BE2C (cell line): ENCODE measurements at places on chromosomes 2 and 18.

DNA sequence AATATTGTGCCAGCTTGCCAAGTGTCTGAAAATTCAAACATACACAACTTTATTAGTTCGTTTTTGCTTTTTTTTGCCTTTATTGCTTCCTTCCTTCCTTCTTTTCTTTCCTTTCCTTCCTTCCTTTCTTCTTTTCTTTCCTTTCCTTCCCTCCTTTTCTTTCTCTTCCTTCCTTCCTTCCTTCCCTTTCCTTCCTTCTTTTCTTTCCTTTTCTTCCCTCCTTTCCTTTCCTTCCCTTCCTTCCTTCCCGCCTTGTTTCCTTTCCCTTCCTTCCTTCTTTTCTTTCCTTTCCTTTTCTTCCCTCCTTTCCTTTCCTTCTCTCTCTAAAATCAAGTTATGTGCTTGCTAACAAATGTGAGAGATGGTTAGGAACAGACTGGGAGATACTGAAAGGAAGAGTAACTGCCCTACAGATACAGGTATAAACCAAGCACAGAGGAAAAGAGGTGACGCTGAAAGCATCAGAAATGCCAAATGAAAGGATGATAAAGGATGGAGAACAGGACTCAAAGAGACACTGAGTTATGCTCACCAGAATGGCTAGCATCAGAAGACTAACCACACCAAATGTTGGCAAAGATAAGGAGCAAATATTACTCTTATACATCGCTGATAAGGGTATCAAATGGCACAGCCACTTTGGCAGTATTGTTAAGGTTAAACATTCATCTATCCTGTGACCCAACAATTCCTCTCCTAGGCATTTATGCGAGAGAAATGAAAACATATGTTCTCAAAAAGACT, 151.6 kb downstream of the MREG start:
- DNase-seq, result no peak

GRCh38 chr2:99488539-99489062, 1.2 kb downstream of the REV1 start:
- DNase-seq, result no peak

DNA sequence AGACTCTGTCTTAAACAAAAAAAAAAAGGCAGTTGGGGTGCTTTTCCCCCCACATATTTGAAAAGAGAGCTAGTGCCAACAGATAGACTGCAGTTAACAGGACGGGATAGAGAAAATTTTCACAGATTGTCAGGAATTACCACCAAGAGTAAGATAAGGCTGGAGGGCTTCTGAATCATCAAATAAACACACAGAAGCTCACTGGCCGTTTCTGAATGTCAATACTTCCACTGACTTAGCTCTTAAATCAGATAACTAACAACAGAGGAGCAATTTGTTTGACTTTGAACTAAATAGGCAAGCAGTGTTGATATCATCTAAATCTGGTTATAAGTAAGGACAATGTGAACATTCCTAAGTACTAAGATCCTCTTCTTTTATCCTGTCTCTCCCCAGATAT, 34.7 kb downstream of the PIEZO2 start:
- DNase-seq, result no peak

- DNase-seq, result no peak
These were observed 46.4 kb upstream of the DSC1 start for GRCh38 chr18:31209041-31209440.

GRCh38 chr2:850429-850828, 100.2 kb upstream of the SNTG2 start:
- no peak for DNase-seq

DNA sequence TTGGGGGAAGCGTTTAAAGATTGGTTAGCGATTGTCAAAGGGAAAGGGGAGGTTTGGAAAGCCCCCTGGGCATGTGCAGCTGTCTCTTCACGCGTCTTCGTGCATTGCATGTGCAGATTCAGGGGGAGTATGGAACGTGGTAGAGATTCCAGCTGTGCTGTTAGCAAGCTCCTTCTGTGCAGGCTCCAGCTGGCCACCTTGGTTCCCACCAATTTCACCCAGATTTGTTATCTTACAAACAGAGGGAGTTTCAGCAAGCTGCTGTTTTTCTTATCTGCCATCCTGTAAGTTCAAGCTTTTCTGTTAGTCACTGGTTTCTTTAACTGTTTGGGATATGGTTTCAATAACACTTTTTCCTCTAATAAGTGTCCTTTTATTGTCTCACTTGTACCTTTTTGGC, 30.4 kb downstream of the FARP2 start:
- DNase-seq, result no peak

DNA sequence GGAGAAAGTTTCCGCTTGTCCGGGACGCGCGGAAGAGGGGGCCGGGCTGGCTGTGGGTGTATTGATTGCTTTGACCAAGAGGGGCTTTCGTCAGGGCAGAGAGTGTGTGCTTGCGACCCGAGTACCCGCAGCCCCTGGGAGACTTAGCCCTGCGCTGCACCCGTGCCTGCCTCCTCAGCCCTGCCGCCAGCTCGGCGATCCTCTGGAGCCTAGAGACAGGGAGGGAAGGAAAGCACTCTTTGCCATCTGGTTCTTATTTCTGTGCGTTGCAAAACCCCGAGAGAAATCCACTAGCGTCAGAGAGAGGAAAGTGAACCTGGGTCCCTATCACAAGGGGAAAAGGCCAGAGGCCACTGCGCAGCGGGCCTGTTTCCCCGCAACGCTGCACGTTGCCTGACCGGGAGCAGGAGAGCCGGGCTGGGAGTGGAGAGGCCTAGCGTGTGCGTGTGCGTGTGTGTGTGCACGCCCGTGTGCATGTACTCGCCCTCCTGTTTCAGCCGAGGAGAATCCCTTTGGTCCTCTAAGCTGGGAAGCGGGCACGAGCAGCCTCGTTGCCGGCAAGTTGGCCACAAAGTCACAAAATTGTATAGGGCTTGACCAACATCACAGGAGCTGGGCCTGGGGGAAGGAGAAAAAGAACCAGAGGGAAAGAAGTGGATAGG, 1.7 kb downstream of the SIX3 start:
- peak; percentile 34 for DNase-seq

DNA sequence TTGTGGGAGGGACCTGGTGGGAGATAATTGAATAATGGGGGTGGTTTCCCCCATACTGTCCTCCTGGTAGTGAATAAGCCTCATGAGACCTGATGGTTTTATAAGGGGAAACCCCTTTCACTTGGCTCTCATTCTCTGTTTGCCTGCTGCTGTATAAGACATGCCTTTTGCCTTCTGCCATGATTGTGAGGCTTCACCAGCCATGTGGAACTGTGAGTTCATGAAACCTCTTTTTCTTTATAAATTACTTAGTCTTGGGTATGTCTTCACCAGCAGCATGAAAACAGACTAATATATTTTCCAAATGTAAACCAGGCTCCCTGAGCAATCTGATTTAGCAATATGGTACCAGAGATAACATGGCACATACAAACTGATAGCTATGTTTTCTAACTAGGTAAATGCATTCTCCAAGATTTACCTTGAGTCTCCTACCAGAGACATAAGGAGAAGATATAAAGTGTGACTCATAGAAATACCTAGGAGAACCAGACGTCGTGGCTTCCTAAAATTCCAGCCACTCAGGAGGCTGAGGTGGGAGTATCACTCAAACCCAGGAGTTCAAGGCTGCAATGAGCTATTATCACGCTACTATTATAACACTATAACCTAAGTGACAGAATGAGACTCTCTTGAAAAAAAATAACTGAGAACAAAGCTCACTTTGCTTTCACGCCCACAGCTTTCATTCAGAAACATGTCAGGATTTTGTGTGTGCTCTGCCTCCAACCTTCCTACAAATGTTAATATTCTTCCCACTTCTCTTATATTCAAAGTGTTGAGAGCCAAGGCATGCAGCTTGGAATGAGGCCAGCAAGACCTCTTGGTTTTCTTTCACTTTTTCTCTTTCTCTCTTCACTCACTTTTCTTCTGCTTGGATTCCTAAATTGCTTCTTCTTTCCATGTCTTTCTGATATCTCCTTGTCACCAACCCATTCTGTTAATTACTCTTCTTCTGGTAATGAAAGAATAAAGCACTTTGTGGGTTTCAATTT, 263.9 kb upstream of the UBE2E3 start:
- no peak for DNase-seq

DNA sequence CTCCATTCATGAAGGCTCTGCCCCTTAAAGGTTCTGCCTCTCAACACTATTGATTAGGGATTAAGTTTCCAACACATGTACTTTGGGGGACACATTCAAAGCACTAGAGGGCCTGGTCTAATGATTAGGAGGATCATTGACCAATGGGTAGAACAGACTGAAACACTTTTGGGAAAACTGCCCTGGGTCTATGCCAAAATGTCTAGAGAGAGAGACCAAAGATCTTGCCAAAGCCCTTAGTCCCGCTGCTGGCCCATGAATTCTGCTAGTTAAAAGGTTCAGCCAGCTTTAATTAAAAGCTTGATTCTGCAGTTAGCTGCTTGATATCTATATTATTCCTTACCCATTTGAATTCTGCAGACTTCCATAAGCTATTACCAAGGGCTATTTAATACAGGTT, 613.2 kb downstream of the SLC4A3 start:
- DNase-seq, result no peak

DNA sequence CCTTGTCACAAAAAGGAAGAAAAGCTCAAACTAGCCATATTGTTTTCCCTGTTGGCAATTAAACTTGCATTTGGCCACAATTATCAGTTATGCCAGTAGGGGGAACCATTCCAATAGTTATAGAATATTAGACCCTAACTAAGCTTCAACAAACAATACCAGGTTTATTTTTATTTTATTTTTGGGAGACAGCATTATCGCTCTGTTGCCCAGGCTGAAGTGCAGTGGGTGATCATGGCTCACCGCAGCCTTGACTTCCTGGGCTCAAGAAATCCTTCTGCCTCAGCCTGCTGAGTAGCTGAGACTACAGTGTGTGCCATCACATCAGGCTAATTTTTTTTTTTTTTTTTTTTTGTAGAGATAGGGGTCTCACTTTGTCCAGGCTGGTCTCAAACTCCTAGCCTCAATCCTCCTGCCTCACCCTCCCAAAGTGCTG, 102.1 kb downstream of the ATAD2B start:
- DNase-seq, result peak; percentile 49

- no peak for DNase-seq
These were observed 126.5 kb downstream of the ZNF407 start for GRCh38 chr18:74724186-74724585.

DNA sequence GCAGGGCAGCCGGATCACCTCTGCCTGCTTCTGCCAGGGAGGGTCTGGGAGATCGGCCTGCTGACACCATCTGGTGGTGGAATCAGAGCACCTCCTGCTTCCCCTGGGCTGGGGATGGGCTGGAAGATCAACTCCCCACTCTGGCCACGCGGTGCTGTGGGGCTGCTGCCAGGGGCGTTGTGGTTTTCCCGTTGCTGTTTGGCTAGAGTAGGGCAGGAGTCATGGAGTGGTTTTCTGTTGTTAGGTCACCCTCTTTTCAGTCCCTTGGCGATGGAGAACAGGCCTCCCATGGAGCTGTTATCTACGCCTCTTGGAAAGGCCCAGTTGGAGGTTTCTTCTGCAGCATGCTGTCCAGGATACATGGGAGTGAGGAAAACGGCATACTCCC, 15.2 kb downstream of the BCL2L11 start:
- peak; percentile 32 for DNase-seq

DNA sequence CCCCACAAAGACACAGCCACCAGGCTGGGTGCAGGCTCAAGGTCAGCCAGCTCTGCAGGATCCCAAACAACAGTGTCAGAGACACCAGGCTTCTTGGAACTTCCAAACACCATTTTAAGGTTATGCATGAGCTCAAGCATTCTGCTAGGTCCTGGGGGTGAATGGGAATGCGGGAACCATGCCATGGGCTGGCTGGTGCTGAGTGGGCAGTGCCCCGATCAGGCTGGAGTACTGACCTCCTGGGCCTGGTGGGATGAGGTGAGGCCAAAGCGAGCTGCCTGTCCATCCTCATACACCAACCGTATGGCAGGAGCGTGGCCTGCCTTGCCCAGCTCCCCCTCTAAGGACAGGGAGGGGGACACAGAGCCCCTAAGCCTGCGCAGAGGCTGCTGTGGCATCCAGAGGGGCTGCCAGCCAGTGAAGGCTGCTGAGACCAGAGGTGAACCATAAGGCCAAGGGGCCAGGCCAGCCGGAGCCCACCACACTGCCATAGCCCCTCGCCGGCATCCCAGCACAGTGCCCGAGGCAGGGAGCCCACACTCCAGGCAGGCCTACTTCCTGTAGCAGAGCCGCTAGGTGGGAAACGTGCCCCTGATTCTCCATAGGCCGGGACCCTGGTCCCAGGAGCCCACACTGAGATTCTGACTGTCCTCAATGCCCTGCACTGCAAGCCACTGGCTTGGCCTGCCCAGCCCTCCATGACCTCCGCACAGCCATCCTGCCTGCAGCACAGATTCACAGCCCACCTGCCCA, 135.0 kb downstream of the HDAC4 start:
- DNase-seq, result no peak

DNA sequence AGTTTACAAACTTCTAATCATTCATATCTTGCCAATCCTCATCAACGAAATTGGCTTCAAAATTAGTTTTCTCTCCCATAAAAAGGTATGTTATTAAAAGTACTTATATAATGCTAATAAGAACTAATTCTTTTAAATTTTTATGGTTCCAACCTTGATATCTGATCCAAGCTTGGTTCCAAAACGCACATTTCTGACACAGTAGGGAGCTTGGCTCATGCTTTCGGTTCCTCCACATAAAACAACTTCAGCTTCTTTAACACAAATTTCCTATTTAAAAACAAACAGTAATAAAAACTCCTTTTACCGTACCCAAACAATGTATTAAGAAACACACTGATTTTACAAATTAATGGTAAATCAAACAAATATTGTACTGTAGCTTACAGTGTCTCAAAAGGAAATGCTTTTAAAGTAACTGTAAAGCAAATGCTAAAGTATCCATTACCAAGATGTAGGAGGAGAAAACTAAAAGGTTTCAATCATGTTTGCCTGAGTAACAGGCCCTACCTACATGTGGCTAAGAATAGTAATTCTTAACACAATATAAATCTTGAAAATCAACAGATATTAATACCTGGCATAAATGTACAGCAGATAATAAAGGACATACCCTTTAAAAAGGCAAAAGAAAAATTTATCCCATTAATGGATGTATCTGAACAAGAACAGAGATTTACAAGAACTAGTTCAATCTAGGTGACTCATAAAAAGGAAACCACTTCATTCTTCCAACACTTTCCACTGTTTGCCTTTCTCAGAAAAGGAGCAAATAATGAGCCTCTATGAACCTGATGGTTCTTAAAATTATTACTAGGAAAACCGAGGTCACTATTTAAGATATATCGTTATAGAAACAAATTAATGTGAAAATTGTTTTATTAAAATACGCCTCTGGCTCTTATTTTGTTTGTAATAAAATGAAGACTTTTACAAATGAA, 17.5 kb downstream of the ACAA2 start:
- DNase-seq, result no peak

DNA sequence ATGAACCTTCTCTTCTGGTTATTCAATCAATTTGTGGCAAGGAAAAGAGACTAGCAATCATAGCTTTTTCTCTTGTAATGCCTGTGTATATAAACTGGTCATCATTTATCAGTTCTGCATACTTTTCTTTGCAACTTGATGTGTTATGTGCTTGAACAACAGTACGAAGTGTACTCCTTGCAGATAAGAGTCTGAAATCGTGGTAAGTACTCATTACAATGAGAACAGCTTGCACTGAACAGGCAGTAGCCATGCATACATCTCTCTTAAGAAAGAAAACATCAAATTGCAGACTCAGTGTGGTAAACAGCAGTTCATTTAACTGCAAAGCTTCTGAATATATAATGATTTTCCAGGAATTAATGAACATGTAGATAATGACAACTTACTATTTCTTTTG, 64.3 kb downstream of the GREB1L start:
- no peak for DNase-seq

- peak; percentile 84 for DNase-seq
These were observed 285.6 kb downstream of the AGAP1 start for GRCh38 chr2:235779444-235779896.
